ENCODE measurements at places on chromosomes 5 and 9.
A peak's percentile ranks its signal among the peaks of the same experiment; 100 is the strongest.

DNA sequence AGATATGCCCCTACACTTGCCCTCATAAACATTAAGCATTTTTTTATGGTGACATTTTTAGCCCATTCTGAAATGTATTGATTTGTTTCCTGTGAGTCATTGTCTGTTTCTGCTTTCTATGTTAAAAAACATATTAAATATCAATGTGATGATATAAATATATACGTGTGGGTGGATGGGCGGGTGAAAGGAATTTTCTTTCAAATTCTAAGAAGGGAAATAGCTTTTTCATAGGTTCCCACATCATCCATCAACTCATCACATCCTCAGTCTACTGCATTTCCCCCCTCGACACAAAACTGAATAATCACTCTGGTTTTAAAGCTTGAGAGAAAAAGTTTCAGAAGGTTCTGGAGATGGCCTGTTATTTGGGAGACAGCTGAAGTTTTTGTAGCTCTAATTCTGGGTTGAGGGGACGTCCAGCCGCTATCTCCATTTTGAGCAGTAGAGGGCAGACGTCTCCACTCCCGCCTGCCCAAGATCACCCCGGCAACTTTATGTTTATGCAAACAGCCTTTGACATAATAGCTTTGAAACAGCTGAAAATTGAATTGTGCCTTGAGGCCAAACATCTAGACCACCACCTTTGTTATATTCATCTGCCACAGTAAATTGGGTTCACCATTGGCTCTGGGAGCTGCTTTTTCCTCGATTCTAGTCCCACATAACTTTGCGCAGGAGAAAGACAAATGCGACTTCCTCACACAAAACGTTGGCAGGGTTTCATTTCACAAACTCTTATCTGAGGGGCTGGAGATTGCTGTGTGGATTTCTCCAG, 216.2 kb upstream of the CLINT1 start:
- DNase-seq = peak; percentile 54

DNA sequence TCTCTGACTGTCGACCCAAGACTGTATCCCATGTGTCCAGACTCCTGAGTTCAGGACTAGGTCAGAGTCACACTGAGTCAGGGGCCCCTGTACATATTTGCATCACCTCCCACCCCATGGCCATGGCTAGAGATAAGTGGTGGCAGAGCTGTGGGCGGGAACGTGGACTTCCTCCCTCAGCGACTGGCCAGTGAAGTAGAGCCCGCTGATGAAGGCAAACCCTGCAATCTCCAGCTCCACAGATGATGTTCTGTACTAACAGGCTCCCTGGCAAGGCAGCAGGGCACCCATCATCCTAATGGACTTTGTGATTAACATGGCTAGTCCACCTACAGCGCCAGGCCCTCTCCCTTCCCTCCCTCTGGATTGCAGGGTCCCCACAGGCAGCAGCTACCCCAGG, 110.5 kb upstream of the LRRTM2 start:
- no peak for DNase-seq

DNA sequence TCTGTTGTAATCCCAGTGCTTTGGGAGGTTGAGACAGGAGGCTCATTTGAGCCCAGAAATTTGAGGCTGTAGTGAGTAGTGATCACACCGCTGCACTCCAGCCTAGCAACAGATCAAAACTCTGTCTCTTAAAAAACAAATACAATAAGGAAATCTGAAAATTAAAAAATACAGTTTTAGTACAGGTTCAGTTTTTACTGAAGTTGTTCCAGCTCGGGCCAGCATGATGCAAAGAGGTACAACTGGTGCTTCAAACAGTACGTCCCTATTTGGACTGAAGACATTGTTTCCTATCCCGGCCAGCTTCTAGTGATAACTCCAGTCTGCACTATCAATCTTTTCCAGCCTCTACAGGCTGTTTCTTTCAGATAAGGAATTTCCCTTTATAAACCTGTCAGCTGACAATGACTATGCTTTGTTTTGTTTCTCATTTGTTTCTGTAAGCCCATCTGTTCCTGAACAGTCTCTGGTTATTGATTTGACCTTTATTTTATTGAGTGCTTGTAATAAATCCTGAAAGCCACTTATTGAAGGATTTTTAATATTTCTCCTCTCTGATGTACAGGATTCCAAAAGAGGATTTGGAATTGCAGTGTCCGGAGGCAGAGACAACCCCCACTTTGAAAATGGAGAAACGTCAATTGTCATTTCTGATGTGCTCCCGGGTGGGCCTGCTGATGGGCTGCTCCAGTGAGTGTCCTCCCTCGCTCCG, 41.9 kb downstream of the TJP2 start:
- no peak for DNase-seq

- no peak for DNase-seq
Observed at GRCh38 chr5:143234162-143234842, 169.2 kb downstream of the NR3C1 start.

DNA sequence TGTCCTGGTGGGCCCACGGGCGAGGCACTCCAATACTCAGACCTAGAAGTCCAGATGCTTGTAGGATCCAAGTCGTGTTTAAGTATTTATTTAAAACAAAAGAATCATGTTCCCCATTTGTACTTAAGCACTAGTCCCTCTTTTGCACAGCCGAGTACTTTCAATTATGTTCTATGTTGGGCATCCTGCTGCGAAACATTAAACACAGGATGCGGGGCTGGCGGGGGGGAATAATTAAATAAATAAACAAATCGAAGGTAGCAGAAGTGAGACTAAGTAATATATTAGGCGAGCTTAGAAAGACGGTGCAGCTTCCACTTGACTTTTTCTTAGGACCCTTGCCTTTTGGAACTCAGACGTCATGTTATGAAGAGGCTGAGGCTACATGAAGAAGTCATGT, 1129.2 kb upstream of the ACO1 start:
- no peak for DNase-seq

GRCh38 chr9:69178583-69179011, 4.5 kb downstream of the TJP2 start:
- peak; percentile 24 for DNase-seq

GRCh38 chr9:86599561-86599960, 245.4 kb upstream of the TUT7 start:
- DNase-seq = no peak

- no peak for DNase-seq
Observed at GRCh38 chr5:169300468-169301385, at the start of gene SLIT3. Gene SLIT3 (minus strand): TSS chr5:169301139. CDS start chr5:169300709, 430 bp downstream.

GRCh38 chr9:135247227-135247930, 159.9 kb downstream of the OLFM1 start:
- DNase-seq = no peak

- no peak for DNase-seq
Observed at GRCh38 chr5:79774171-79774854, 84.7 kb downstream of the CMYA5 start.

GRCh38 chr5:151054709-151055108, 26.1 kb downstream of the TNIP1 start:
- DNase-seq = no peak

DNA sequence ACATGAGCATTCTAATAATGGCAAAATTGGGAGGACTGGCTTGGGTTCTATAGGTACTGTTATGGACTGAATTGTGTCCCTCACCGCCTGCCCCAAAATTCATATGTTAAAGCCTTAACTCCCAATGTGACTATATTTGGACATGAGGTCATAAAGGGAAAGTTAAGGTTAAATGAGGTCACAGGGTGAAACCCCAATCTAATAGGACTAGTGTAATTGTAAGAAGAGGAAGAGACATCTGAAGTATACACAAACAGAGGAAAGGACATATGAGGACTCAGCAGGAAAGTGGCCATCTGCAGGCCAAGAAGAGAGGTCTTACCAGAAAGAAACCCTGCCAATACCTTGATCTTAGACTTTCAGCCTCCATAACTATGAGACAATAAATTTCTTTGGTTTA, 23.1 kb downstream of the RNF180 start:
- no peak for DNase-seq

GRCh38 chr9:128408963-128409431, 11.7 kb upstream of the CERCAM start:
- DNase-seq = no peak

DNA sequence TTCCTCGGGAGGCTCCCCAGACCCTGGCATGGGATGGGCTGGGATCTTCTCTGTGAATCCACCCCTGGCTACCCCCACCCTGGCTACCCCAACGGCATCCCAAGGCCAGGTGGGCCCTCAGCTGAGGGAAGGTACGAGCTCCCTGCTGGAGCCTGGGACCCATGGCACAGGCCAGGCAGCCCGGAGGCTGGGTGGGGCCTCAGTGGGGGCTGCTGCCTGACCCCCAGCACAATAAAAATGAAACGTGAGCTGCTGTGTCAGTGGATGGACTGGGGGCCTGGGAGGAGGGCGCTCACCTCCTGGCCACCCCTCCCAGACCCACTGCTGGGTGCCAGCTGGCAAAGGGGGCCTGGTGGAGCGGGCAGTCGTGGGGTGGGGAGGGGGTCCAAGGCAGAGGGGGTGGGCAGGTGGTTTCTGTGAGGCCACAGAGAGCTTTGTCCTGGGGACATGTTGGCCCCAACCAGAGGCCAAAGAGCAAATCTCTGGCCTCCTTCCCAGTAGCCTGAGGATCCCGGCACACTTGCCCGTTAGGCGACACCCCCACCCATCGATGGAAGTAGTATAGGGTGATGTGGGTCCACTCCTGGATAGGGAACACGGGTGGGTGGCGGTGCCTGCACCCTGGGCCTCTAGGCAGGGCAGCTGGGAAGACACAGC, 9.8 kb downstream of the EGFL7 start:
- no peak for DNase-seq
